ENCODE measurements at places on chromosomes 2 and 18.
A peak's percentile ranks its signal among the peaks of the same experiment; 100 is the strongest.

DNA sequence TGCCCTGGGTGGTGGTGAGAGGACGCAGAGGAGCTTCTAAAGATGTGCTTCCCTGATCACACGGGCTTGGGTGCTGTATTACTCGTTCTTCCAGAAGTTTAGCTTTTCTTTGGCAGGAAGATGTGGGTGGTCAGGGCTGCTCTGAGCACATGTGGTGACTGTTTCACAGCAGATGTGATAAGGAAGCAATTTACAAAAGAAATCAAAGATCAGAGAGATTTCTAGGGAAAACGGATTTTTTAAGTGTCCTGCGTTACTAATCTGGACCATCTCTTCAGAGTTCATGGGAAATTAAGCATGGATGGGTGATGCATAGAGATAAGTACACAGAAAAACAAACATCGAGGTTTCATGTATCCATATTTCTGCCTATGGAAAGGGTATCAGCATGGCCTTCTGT lies 99.4 kb downstream of the WDSUB1 start:
- DNase-seq = no peak

- no peak for DNase-seq
Observed at GRCh38 chr2:31192396-31192795, 24.9 kb downstream of the CAPN14 start.

DNA sequence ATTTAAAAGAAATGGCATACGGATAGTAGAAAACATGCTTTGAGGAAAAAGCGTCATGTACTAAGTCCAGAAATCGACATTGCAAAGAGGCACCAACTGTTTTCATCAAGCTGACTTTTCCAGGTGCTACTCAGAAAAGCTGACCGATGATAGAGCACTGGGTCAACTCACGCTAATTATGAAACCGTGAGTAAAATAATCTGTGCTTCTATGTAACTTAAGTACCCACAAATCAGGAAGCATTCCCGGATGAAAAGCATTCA lies 353 bp upstream of the NUP35 start:
- no peak for DNase-seq

- no peak for DNase-seq
Observed at GRCh38 chr2:236641051-236641726, 71.6 kb downstream of the ACKR3 start.

DNA sequence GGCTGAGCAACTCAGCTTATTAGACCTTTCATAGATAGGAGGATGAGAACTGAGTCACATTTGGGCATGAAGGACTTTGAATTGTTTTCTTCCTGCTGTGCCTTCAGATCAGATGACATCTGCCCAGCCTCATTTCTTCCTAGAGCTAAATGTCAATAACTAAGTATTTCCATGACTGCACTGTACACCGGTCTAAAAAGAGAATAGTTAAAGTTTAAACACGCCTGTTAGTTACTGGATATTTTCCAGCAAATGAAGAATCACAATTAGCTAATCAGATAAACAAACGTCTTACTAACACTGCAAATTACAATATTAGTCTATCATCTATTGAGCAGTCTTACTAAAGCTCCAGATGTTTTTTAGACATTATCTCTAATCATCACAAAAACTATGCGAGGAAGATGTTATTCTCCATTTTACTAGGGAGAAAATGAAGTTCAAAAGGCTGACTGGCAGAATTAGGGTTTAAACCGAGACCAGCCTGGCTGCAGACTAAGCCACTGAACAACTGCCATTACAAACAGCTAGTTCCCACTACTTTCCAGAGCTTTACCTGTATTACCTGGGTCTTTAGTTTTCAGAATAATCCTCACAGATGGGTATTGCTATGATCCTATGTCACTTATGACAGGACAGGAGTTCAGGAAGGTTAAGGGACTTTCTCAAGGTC lies 69.4 kb upstream of the ZNF397 start:
- DNase-seq = no peak

- no peak for DNase-seq
Observed at GRCh38 chr18:58438161-58438957, 190.5 kb downstream of the ALPK2 start.

DNA sequence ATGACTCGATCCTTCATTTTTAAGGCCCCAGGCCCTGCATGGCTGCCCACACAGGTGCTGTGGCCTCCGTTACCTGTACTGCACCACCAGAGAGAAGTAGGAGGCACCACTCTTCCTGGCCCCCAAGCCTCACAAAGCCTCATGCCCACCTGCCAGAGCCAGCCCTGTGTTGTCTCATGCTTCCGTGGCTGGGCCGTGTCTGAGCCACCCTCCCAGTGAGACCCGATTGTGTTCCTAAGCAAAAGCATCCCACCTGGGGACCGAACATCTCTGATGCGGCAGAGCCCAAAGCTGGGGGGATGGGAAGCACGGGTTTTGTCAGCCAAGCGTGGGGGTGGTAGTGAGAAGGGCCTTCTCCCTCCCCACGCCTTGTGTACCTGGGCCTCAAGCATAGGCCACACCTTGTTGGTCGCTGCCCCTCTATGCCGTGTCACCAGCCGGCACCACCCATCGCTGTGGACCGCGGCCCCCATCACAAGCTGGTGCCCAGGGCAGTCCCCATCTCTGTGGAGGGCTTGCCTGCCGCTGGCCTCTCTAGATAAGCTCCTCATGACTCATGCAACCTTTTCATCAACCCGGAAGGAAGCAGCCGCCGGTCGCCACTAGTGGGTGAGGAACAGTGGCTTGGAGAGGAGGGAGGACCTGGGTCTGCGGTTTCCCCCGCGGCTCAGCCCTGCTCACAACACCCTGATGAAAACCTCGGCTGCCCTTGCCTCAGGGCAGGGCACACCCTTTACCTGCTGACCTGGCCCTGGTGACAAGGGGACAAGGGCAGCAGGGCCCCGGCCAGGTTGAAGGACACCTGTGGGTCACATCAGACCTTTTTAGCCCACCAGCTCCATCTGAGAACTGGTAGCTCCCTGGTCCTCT lies 2.7 kb upstream of the RNPEPL1 start:
- DNase-seq = no peak

DNA sequence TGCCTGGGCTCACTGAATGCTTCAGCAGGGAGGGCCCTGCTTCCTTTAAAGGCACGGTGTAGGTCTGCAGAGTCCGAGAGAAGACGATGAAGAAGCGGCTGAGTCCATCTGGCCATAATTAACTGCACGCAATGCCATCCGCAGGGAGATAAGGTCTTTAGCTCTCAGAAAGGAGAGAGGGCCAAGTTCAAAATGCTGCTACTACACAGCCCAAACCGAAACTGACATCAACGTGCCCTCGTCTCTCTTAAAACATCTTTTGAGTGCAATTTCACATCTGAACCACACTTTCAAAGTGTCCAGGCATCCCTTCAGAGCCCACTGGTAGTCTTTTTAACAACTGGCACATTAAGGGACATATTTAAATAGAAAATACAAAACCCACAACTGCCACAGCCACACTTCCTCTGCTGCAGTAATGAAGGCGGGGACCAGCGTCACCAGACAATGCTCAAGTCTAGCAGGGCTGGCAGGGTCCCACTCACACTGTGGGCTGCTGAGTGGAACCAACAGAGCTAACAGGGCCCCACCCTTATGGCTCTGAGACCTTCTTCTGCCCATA lies 35.8 kb downstream of the ST3GAL5 start:
- no peak for DNase-seq

- no peak for DNase-seq
Observed at GRCh38 chr2:44535376-44535775, 173.6 kb downstream of the CAMKMT start.

- peak; percentile 74 for DNase-seq
Observed at GRCh38 chr18:13915995-13916431, 677 bp upstream of the MC2R start.

DNA sequence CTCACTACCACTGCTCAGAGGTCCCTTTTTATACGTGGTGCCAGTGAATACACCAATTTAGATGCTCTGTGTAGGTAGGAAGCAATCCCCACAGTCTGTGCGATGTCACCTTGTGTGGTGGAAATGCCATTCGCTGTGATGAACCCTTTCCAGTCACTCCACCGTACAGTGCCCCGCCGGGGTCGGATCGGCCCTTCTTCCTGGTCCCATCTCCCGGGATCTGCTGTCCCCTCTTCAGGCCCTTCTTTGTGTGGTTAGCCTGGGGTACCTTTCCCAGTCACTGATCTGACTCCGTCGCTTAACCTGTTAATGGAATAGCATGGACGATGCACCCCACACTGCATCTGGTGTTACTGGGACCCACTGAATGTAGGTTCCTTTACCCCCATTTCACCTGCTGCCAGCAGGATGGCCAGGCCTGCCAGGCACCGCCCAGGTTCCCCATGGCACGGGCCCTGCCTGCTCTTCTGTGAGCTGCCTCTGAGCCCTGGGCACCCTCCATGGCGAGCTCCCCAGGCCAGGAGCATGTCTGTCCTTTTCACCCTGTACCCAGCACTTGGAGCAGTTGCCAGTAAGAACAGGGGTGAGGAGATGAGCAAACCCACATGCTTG lies 18.0 kb downstream of the TWIST2 start:
- DNase-seq = no peak

DNA sequence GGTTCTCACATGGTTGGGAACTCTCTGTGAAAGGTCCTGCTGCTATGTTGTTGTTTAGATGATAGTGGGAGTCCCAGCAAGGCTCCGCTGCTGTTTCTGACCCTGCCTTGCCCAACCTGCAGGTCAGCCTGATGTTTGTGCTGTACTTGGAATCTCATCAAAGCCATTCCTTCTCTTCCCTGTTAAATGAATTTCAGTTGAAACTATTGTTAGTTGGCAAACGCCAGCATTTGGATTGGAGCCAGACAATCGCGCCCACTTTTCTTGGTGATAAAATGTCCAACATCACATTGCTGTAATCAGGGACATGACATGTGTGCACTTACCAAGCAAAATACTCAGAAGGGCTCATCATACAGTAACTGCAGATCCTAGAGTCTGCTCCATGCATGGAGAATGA lies 12.8 kb upstream of the TWSG1 start:
- DNase-seq = no peak

DNA sequence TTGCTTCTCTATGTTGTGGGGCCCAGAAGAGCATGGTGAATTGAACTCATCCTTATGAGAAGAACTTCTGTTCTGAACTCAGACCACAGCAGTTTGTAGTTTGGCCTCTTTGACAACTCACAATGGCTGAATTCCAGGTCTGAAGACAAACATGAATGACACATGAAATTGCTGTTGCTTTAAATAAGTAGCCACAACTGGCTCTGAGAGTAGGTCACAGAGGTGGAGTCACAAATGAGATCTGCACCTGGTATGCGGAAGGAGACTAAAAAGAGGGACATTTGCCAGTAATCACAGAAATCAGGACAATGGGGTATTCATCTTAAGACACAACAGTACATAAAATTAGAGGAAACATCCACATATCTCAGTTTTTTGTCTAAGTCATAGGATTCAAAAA lies 290.3 kb upstream of the MMADHC start:
- no peak for DNase-seq

DNA sequence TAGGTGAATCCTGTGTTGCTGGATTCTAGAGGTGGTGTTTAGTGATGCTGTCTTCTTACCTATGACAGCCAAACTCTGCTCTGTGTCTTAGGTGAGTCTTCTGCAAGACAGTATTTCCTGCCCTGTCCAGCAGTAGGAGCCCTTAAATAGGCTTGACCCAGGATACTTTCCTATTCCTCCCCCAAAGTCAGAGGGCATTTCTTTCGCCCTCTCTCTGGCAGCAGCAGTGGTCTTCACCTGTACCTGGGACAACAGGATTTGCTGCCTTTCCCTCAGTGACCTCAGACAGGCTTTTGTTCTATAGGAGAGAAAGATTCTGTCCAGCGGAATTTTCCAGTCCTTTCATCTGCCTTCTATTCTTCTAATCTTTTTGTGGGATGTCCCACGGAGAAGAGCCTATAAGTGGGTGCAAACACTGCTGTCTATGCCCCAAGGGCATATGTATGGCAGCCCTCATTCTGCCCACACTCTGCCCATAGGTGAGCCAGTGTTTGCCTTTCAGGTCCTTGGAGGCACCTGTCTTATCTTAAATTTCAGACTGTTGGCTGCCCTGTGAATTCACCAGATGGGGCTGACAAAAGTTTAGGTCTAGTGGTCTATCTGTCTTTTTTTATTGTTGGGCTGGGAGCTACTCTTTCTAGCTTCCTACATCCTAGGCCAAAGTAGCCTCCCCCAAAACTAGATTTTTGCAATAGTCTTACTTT lies 177.3 kb upstream of the SPOPL start:
- no peak for DNase-seq

- no peak for DNase-seq
Observed at GRCh38 chr18:67514901-67515540, 1.5 kb downstream of the DSEL start.

- no peak for DNase-seq
Observed at GRCh38 chr18:59222341-59222740, 2.4 kb downstream of the GRP start.

- no peak for DNase-seq
Observed at GRCh38 chr2:211766689-211767088, 771.9 kb downstream of the ERBB4 start.

DNA sequence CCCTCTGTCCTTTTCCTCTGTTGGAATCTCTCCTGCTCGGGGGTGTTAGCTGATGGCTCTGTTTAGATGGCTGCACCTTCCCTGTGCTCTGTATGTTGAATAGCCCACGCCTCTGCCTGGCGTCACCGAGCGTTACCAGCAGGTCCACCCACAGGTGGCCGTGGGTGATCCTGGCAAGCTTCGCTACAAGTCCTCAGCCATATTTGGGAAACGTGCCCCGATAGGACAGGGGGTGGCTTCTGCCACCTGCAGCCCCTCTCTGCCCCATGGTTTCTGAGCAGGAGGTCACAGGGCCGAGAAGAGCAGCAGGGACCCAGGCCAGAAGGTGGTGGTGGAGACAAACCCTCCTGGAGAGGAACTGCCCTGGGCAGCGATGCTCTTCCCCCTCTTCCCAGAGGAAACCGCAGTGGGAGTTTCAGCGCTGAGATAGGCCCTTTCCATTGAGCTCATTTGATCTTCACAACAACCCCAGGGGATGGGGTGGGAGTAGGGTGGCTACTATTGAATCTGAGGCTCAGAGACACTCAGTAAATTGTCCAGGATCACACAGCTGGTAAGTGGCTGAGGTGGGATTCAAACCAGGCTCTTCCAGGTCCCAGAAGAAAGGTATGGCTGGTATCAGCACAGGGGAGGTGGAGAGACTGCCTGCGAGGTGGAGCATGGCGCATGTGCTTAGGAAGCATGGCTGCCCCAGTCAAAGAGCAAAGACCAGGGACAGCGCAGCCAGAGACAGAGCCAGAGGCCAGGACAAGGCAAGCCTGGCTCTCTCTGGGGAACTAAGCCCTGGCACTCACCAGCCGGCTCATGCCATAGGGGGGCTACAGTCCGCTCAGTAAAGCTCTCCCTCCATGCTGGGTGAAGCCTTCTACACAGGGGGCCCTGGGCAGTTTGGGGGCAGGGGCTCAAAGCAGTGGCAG lies 15.0 kb downstream of the NGEF start:
- no peak for DNase-seq

DNA sequence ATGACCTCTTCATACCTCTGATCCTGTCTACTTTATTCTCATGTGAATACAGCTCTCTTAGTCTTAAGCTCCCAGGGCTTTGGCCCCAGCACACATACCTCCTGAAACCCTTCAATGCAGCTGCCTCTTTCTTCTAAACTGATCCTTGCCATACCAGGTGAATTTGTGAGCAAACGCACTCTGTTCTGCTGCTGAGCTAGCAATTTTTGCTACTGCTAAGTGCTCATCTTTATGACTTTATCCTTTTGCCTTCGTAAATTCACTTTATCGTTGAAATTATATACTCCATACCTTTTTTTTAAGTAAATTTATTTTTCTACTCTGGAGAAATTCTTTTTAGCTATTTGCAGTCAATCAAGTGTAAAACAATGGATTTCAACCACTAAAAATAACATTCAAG lies 287.7 kb downstream of the CMPK2 start:
- DNase-seq = no peak
